Right ventricle myocardium superior (tissue), 1 donor: ENCODE measurements at places on chromosomes 4 and X. TPM values are rescaled to one million over a fixed set of nuclear protein-coding genes. Genes with fewer than 3 reads are reported as not detected.

DNA sequence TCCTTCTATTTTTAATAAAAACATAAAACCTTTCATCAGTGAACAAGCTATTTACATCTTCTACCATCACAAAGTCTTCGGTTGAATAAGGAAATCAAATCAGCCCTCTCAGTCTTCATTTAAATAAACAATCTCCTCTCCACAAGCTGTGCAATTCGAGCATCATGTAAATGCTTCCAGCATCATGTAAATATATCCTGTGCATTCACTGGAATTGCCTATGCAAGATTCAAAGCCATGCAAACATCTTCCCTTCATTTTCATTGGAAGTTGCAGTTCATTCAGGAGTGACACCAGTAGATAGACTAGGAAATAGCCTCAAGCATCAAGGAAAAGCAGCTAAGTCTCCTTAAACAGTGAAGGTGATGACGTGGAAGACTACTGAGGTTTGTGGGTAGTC is 77.7 kb upstream of the PCDH19 start:
- no peak for DNase-seq

DNA sequence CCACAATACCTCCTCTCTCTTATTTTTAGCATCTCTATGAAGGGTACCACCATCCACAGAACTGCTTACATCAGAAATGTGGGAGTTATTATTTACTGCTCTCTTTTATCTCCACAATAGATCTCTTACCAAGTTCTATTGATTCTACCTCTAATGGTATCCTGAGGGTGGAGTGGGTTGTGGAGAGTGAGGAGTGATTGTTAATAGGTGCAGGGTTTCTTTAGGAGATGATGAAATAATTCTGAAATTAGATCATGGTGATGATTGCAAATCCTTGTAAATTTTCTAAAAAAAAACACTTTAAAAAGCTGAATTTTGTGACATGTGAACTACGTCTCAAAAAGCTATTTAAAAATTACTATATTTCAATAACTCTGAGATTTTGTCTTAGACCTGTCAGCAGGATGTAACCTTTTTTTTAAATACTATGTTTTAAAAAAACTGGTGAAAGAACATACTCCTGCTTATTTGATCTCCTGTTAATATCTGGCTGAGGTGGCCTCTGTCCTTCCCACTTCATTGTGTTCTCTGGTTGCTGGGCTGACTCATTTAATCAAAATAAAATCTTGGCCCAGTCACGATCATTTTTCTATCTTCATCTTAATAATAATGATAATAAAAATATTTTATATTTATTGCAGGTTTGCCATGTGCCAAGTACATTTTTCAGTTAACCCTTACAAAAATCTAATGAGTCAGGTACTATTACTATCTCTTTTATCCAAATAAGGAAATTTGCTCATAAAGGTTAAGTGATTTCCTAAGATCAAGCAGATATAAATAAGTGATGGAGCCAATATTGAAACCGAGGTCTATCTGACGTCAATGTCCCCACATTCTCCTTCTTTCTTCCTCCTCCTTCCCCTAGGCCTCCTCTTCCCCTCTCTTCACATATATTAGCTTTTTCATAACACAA is 73.5 kb downstream of the GLUD2 start:
- no peak for DNase-seq

DNA sequence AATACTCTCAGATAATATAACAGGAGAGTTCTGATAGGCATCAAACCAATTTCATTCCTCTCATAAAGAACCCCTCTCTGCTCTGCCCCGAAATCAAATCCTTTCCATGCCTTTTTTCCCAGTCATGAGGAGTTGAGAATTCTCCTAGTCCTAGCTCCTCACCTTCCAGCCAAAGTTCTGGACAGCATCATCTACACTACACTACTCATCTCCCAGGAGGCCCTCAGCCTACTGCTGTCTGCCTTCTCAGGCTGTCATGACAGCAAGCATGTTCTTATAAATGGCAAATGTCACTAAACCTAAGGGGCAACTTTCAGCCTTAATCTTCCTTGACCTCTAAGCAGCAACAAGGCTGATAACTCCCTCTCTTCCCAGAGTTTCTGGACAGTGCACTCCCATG is 26.6 kb downstream of the MAPK10 start:
- no peak for DNase-seq

DNA sequence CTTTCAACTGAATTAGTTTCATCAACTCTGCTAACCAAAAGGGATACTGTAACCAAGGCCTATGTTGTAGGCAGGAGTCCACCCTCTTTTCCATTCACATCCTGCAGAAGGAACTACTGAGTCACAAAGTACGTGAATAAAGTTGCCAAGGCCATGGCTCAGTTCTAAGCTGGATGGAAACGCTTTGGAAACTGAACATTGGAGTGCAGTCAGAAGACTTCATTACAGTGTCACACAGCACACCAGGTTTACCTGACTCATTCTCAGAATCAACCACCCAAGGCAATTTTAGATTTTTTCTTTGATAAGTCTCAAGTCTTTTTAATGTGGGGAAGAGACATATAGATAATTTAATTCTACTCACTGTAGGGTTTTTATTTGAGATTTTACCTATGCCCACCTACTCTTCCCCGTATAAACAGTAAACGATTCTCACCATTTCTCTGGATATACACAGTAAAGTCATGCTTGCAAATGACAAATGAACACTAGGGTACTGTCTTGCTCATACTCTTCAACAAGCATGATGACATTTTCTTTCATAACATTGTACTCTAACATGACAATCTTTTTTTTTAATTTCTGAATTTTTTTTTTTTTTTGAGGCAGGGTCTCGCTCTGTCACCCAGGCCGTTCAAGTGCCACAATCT is 58.9 kb upstream of the RBM47 start:
- DNase-seq = no peak

DNA sequence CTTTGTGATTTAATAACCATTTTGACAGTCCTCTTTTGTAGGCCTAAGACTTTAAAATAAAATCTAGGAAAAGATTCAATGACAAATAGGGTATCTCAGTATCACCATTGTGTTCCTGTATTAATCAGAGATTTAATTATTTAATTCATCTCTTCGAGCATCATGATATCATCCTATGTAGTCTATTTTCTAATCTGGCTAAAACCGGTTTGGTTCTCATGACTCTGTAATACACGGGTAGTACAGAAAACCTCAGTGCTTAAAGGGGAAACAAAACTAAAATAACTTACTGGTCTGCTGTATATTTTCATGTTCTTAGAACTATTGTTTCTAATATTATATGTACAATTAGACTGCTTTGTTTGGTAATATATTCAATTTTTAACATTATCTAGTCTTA is 23.7 kb upstream of the FBXW7 start:
- DNase-seq = no peak

- DNase-seq = peak; percentile 26
These were observed 559.6 kb downstream of the SPRY1 start for GRCh38 chr4:123956204-123956603.

- no peak for DNase-seq
These were observed 52.8 kb upstream of the PPP3CA start for GRCh38 chr4:101400096-101400495.

DNA sequence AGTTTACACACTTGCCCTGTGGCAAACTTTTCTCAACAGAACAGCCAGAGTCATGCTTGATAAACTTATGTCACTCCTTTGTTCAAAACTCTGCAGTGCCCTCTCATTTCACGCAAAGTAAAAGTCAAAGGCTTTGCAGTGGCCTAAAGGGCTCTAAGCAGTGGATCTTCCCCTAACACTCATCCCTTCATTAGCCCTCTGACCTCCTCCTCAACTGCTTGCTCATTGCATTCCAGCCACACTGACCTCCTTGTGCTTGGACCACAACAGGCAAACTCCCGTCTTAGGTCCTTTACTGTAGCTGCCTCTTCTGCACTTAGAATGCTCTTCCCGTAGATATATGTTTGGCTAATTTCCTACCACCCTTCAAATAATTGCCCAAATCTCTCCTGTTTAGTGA is 5.6 kb downstream of the PRDM5 start:
- DNase-seq = no peak

- DNase-seq = no peak
These were observed 453 bp upstream of the PBDC1 start for GRCh38 chrX:76172325-76172893.

The PDZD4 gene
- total RNA-seq = 2.6 TPM

The ADGRG2 gene
- 0.78 TPM for total RNA-seq

The USP26 gene
- not detected for total RNA-seq

The SCML1 gene
- 5.7 TPM for total RNA-seq
